Activated CD8-positive, alpha-beta memory T cell treated with anti-CD3 and anti-CD28 coated beads for 1 hour (primary cell): ENCODE measurements at places on chromosomes 7 and 10.

- no peak for DNase-seq
Measured at GRCh38 chr7:91034459-91035368, 229.5 kb upstream of the FZD1 start.

- DNase-seq = no peak
Measured at GRCh38 chr10:119025776-119026175, 3.7 kb upstream of the NANOS1 start.

- no peak for DNase-seq
Measured at GRCh38 chr7:11650030-11650429, 182.0 kb downstream of the THSD7A start.

- no peak for DNase-seq
Measured at GRCh38 chr10:50381642-50382041, 130.3 kb upstream of the ASAH2 start.

DNA sequence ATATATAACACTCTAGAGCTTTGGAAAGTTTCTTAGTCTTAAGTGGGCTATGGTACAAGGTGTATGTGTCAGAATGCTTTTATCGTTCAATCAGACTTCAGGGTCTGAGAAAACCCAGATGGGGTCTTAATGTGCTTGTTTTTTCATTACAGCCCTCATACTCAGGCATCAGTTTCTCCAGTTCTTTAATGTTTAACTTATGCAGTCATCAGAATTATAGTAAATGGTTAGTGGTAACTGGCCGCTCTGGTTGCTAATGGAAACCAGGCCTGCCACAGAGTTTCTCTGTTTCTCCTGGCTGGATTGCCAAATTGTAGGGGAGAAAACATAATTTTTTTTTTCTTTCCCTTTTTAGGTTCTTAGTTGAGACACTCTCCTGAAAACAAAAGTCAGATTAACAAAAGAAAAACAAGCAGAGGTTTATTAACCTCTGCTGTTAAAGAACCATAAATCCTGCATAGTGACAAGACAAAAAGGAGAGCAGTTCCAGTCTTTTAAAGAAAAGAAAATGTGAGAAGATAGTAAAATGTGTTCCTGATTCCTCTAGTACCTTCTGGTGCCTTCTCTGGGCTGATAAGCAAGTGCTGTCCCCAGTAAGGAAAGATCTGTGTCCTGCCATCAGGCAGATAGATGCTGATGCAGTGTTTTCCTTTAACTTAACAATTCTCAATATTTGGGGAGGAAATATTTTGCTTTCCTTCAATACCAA is 21.5 kb upstream of the GHITM start:
- no peak for DNase-seq

GRCh38 chr7:27031289-27032172 is 64.3 kb downstream of the HOXA1 start:
- no peak for DNase-seq

DNA sequence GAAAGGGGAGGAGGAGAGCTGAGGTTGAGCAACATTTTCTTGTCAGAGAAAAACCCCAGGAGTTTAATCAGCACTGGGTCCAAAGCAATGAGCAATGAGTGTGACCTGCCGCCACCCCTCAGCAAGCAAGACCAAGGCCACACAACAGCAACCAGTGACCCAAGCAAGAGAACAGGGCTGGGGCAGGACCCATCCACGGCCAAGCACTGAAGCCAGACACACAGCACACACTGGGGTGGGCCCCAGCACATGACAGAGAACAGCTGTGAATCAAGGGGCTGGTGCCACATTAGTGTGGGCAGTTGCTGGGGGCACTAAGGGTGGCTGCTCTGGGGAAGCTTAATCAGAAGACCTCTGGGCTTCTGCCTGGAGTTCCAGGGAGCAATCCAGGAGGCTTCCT is 16.2 kb downstream of the TMEM72 start:
- no peak for DNase-seq

DNA sequence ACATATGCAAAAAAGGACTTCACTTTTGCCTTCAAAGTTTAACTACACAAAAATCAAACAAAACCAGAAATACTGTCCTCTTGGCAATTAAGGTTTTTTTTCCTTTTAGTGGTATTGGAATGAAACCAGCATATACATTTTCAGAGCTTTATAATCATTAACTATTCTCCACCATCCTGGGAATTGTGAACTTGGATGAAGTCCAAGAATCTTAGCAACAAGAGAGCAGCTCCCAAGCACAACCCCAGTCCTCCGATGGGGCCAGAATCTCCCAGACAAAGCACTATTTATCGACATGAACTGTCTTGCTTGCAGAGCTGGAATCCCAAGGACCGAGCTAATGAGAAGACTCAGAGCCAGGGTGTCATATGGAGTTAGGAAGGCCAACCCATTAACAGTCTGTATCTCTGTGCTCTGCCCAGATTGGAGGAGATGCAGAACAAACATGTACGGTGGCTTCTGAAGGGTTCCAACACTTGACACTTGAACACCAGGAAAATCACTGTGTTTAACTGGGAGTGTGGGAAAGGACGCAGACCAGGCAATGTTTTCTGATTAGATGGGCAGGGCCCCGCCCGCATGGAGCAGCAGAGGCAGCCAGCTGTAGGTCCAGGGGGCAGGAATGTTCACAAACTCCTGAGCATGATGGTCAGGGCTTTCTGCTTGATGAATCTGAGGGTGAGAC is 35.5 kb downstream of the PPP1R3C start:
- DNase-seq = no peak

- DNase-seq = no peak
Measured at GRCh38 chr10:122022276-122022675, 33.3 kb downstream of the TACC2 start.

GRCh38 chr10:101595591-101596433 is 7.7 kb downstream of the DPCD start:
- DNase-seq = no peak

DNA sequence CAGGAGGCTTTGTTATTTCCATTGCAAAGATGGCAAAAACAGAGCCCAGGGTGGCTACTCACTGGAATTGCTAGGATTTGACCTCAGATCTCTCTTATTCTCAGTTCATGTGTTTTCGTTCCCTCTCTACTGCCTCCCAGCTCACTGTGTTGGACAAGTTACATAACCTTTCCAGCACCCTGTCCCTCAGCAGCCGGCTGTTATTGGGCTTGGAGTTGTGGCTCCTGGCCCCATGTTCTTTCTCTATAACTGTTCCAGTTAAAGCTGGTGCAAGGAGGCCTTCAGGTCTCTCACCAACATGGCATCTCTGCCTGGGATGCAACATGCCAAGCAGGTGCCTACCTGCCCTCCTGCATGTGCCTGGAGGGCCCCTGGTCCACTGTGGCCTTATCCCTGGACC is 56.8 kb downstream of the LRRC18 start:
- DNase-seq = no peak

- no peak for DNase-seq
Measured at GRCh38 chr7:23594879-23595604, 2.1 kb upstream of the CCDC126 start.

DNA sequence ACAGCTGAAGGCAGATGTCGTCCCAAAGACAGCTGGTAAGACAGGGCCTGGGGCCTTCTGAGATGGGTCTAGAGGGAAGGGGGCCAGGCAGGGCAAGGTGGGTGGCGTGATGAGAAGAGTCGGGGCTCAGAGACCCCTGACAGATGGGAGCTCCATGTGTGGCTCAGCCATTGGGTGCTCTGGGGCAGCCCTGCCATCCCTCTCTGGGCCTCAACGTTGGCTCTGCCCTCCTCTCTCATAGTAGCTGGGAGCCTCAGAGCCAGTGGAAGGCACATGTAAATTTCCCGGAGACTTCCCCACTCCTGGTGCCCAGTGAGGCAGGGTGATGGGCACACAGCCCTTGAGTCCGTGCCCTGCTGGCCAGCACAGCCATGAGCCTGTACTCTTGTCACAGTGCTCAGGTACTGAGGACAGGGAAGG is 1.8 kb downstream of the PPIF start:
- no peak for DNase-seq

GRCh38 chr7:130361681-130362080 is 17.1 kb downstream of the CPA5 start:
- no peak for DNase-seq

GRCh38 chr10:71075086-71075758 is 137.1 kb upstream of the UNC5B start:
- no peak for DNase-seq

DNA sequence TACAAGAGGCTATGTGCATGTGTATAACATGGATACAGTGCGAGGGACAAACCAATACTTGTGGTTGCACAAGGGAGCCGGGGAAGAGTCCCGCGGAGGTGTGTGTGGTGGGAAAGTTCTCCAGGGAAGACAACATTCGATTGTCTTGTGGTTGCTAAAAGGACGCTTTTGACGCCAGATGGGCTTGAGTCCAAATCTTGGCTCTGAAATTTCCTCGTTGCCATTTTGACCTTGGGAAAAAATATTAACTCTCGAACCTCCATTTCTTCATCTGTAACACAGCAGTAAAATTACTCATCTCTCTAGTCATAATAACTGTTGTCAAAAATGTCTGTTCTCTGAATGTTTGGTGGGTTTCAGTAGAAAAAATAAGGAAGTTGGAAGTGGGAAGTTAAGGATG is 16.5 kb downstream of the PLXDC2 start:
- no peak for DNase-seq

DNA sequence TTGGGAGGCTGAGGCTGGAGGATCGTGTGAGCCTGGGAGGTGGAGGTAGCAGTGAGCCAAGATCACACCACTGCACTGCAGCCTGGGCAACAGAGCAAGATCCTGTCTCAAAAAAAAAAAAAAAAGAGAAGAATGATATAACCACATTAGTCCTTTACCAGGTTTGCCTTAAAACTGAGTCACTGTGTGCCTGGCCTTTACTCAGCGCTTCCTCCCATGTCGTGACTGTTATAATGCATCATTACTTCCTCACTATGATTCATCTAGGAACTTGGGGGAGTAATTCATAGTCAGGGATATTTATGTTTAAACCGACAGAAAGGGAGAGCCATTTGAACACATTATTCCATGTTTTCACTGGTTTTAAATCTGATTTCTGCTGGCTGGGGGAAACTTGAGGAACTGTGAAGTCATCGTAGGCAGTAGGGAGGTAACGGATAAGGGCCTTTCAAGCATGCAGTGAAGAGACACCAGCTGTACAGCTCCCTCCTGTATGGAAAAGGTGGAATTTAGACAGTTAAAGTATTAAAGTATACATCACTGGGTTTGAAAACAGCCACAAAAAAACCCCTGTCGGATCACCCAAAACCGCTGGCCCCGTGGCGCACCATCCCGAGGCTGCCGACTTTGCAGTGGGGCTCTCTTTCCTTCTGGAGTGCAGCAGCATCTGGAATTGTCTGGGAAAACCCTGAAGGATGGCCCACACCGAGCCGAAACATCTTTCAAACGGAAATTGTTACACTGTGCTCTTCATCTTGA is 119.8 kb downstream of the NKX6-2 start:
- no peak for DNase-seq

- DNase-seq = no peak
Measured at GRCh38 chr10:3625959-3626751, 158.9 kb downstream of the KLF6 start.

DNA sequence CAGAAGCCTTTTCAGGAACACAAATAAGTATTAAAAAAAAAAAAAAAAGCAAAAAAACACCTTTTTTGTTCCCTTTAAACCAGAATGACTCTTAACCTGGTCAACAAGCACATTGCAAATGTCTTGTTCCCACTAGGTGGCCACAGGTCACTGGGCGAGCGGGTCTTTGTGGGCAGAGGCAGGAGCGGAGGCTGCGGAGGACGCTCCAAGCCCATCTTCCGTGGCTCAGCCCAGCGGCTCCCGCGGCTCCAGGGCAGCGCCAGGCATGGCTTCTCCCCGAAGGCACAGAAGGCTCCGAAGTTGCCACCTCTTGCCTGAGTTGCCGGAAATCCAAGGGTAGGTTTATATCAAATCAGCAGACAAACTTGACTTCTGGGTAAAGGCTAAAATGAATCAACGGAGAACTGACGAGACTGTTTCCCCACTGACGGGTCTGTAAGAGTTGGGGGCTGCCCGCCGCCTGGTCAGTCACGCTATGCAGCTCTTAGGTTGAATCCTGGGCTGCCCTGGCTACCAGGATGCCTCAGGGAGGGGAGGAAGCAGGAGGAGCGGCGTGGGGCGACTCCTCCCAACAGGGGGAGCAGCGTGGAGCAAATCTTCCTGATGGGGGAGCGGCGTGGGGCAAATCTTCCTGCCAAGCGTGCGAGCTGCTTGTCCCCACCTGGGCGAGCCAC is 144.5 kb downstream of the PTPRN2 start:
- DNase-seq = no peak

GRCh38 chr7:823649-824048 is 8.6 kb upstream of the SUN1 start:
- no peak for DNase-seq

- no peak for DNase-seq
Measured at GRCh38 chr10:109504401-109504800, 418.9 kb downstream of the XPNPEP1 start.
